ENCODE measurements at places on chromosomes 6 and 20.

DNA sequence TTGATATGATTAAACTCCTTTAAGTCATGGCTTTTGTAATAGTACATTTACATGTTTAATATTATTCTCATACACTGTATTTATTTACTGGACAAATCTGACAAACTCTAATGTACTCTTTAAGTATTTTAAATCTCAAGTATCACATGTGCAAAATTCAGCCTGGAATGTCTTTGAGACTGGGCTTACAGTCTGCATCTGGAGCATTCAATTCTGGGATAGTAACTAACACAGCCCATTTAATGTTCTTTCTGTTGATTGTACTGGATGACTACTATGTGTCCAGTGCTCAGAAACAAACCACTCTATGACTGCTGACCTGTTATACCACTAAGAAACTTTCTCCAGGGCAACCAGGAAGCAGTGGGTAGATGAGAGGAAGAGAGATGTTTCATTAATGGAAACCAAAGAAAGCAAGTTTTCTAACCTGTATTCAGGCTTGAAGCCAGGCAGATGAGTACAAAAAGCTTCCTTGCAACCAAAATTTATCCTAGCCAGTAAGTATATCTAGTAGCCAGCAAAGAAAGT lies 26.8 kb downstream of the FBXL4 start:
- DNase-seq: no peak

DNA sequence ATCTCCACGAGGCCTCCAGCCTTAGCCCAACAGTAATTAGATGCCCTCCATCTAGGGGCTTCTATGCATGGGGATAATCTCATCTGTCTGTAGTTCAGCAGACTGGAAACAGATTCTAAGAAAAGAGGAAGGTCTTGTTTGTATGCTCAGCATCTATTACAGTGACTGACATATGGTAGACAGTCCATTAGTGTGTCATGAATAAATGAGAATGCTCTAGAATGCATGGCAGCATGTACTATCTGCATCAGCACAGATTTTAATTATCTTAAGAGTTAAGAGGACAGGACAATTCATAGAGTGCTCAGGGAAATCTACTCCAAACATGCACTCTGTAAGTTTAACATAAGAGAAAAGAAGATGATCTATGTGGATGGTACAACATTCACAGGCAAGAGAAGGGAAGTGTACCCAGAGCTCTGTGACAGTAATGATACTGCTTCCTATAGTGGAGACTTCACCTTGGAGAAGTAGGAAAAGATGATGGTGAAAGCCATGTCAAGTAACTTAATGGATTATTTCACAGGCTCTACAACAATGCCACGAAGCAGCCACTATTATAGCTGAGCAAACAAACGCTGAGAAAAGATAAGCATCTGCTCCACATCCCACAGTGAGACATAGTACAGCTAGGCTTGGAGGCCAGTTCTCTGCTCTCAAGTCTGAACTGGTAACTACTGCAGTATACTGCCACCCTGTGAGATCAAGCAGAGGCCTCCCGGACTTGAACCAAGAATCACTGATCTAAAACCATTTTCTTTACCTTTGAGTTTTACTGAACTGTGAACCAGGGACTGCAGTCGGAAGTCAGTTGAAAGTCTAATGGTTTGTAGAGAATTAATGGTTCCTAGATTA lies 309.2 kb upstream of the SPTLC3 start:
- DNase-seq: no peak

- no peak for DNase-seq
Measured at GRCh38 chr20:34980543-34981233, 25.0 kb downstream of the MYH7B start.

GRCh38 chr6:21137700-21138335 lies 455.7 kb upstream of the SOX4 start:
- DNase-seq: no peak

- no peak for DNase-seq
Measured at GRCh38 chr6:5509106-5509505, 247.8 kb downstream of the FARS2 start.

DNA sequence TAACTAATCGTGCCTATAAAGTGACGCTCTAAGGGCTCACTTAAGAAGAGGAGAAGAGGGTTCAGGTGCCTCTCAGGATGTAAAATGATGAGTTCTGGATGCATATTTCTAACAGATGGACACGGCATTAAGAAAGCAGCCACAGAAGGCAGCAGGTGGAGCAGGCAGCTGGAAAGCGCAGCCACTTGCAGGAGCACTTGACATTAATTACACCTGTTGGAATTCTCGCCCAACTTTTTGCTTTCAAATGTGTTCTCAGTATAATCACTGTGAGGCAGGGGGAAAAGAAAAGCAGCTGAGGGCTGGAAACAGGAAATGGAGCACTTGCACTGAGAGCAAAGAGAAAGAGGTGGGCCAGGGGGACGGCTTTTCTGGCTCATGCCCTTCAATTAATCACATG lies 164.2 kb downstream of the NKAIN2 start:
- DNase-seq: no peak

- DNase-seq: peak; percentile 48
Measured at GRCh38 chr6:118551063-118552053, 3.3 kb downstream of the PLN start.

GRCh38 chr20:61114493-61115175 lies 137.4 kb upstream of the CDH4 start:
- DNase-seq: no peak

Measured in HEK293T (cell line).